ENCODE measurements at places on chromosomes 4 and X.

GRCh38 chr4:4853371-4853823 is 6.1 kb upstream of the MSX1 start:
- DNase-seq: no peak

DNA sequence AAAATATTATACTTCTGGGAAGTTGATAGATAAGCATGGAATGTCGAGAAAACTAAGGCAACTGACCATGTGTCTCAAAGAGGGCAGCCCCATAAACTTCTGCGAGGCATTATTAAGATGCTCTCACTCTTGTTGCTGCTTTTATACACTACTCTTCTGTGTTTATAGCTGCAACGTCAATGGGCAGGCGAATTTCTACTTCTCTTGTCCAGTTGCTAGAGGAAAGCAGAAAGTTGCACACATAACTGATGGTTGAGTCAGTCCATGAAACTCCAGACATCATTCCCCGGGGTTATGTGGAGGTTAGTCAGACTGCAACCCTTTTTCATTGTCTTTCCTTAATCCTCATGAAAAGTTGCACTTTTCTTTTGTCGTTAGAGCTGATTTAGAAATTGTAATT is 39.8 kb downstream of the VCX3B start:
- DNase-seq: no peak

DNA sequence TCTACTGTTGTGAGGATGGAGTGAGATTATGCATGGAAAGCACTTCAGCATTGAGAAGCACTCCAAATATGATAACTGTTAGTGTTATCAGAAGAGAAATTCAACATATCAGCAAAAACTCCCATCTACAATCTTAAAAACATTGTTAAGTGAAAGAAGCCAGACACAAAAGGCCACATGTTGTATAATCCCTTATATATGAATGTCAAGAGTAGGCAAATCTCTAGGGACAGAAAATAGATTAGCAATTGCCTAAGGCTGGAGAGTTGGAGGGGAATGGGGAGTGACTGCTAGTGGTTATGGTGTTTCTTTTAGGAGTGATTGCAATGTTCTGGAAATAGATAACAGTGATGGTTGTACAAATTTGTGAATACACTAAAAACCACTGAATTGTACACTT is 122.5 kb upstream of the LNX1 start:
- DNase-seq: no peak

- DNase-seq: no peak
Measured at GRCh38 chr4:119048446-119048845, 87.2 kb upstream of the MYOZ2 start.

GRCh38 chrX:120377715-120378114 is 15.8 kb downstream of the ATP1B4 start:
- no peak for DNase-seq

GRCh38 chr4:163012816-163013215 is 153.9 kb downstream of the NAF1 start:
- DNase-seq: no peak

DNA sequence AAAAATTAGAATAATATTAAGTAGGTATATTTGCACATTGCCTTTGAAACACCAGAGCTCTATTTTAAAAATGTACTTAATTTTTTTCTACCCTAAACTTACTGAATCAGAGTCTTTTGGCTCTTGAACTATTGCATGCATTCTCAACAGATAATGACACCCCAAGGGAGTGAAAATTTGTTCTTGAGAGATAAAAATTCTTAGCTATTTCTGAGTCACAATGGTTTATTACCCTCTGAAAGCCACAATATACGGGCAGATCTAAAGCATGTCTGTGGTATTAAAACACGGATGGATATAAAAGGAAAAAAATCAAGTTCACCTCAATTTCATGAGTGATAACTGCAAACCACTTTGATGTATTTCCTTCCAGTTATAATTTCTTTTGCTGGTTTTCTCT is 636.3 kb upstream of the FTHL17 start:
- DNase-seq: no peak

GRCh38 chrX:101362757-101363156 is 14.2 kb upstream of the TIMM8A start:
- DNase-seq: no peak

DNA sequence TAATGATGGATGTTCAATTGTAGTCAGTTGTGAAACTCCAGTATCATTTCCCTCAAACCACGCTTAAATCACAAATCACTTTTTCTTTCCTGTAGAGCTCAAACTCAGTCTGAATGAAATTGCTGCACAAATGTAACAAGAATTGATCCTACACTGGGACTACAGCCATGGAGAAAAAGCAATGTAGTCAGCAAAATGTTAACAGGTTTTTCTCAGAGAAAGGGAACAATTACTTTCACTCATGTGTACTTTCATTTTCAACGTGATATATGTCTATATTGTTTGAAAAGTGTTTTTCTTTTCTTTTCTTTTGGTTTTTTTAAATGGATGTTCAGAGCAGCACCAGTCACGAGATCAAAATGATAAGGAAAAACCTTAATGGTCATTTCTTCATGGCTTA is 22.7 kb downstream of the SDAD1 start:
- no peak for DNase-seq

GRCh38 chr4:47929682-47930201 is 15.4 kb upstream of the NFXL1 start:
- DNase-seq: no peak

GRCh38 chr4:98567611-98568010 is 90.8 kb downstream of the TSPAN5 start:
- no peak for DNase-seq

DNA sequence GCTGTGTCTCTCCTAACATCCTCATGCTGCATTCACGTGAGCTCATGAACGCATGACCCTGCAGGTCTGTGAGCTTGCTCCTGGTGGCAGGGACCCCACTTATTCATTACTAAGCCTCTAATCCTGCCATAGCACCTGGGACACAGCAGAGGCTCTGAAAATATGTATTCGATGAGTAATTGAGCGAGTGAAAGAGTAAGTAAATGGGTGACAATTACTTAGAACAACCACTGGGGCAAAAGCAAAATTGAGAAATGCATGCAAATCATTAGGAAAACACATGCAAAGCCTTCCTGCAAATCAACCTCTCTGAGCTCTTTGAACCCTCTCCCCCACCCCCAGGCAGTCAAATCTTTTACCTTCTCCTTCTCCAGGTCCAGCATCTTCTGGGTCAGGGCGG is 23.6 kb upstream of the C4orf50 start:
- no peak for DNase-seq

DNA sequence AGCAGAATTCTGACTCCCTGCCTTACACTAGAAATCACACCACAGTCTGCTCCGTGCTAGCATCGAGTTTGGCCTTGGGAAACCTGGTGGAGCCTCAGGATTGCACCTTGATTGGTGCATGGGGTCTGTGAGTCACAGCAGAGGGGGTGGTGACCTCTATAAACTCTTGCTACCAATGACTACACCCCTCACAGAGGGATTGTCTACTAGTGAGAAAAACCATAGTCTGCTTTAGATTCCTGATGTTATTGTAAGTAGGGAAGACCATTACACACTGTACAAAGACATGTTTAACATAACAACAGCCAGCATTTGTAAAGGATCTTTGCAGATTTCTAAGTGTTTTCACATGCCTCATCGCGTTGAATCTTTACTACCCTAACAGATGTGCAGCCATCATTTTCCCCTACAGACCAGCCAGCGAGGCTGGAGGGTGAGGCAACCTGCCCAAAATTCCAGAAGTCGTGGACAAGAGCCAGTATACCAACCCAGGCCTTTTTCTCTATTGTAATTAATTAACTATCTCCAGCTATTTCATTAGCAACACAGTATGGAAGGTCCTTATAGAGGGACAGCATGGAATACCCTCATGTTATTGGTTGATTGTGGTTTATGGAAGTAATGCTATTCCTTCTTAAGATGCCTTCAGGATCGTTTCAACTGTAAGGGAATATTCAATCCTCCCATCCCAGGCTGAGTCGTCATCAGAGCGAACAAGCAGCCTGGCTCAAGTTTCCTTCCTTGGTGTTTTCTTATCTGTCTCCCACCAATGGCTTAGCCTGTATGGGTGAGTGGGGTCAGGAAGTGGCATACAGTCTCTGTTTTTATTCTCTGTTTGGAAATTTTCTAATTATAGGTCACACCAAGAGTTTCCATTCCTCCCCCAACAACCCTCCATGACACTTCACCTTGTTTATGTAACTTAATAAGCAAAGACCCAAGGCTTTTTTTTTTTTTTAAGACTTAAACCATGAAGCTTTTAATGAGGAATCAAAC is 55.9 kb upstream of the KDR start:
- no peak for DNase-seq

- DNase-seq: no peak
Measured at GRCh38 chr4:90757534-90758060, 630.4 kb downstream of the CCSER1 start.

DNA sequence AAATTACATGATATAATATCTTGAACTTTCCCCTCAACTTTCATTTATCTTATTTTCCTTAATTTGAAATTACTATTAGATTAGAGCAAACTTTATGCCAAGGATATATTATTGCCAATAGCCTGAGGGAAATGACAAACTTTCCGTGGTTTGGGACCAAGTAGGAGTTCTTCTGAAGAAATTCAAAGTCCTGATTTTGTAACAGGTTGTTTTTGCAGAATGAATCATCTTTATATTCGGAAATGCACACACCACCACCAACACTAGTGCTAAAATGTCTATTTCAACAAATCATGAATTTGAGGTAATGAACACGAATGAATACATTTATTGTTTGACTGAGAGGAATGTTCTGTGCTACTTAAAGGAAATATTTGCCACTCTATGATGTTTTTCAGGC is 226.7 kb downstream of the GRIA2 start:
- no peak for DNase-seq

GRCh38 chrX:123236859-123237258 is 52.8 kb downstream of the GRIA3 start:
- DNase-seq: no peak

- DNase-seq: no peak
Measured at GRCh38 chr4:185138161-185138560, 4.9 kb upstream of the SLC25A4 start.

- no peak for DNase-seq
Measured at GRCh38 chr4:121991968-121992367, 40.1 kb upstream of the TRPC3 start.

GRCh38 chr4:169254546-169254983 is 16.2 kb downstream of the SH3RF1 start:
- DNase-seq: no peak

DNA sequence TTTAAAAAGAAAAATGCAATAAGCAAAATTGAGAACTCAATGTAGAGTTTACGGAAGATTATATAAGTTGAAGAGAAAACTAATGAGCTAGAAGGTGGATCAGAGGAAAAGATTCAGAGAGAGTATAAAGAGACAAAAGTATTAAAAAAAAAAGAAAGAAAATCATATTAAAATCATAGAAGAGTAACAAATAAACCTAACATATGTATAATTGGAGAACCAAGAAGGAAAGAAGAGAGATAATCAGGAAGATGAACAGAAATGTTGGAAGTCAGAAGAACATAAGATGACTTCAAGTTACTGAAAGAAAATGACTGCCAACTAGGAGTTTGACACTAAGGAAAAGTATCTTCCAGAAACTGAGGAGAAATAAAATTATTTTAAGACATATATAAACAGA is 34.3 kb upstream of the ANTXR2 start:
- DNase-seq: no peak

DNA sequence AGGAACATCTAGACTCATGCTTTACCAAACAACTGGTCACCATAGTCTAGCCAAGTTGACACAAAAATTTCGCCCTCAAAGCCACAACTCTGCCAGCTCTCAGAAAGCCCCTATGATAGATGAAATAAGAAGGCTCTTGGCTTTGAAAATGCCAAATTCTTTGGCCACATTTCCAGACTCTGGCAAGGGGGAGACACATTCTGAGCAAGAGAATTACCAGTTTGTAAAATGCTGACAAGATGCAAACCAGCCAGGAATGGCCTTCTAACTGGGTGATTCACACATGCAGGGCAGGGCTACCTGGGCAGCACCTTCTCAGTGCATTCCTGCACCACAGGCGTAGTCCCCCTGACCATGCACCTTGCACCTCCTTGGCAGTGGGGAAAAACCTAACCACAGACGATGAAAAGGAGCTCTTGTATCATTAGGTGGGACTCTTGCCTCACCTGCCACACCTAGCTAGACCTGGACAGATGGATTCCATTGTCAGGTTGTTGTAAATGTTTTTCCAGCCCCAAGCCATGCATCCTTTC is 77.4 kb upstream of the CPEB2 start:
- DNase-seq: no peak

- no peak for DNase-seq
Measured at GRCh38 chrX:24014388-24015018, 12.5 kb downstream of the KLHL15 start.

DNA sequence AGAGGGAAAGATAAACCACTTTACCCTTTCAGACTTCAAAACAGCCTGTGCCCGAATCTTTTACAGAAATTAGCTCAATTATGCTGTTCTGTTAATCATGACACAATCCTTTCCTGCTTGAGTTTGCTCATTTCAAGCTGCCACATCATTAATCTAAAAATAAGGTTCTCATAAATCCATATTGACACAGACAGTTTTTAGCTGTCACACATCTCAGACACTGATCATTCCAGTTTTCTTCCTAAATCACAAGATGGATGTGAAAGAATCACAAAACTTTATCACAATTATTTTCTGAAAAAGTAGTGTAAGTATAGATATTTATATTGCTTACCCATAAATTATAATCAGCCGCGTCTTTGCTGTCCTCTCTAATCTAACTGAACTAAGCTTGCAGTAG is 27.9 kb upstream of the AMELX start:
- no peak for DNase-seq

GRCh38 chr4:32073542-32073941 is 1353.4 kb downstream of the PCDH7 start:
- DNase-seq: no peak

- DNase-seq: no peak
Measured at GRCh38 chr4:165369522-165369921, 9.3 kb upstream of the CPE start.

- DNase-seq: no peak
Measured at GRCh38 chr4:101846550-101846949, 56.0 kb downstream of the BANK1 start.

DNA sequence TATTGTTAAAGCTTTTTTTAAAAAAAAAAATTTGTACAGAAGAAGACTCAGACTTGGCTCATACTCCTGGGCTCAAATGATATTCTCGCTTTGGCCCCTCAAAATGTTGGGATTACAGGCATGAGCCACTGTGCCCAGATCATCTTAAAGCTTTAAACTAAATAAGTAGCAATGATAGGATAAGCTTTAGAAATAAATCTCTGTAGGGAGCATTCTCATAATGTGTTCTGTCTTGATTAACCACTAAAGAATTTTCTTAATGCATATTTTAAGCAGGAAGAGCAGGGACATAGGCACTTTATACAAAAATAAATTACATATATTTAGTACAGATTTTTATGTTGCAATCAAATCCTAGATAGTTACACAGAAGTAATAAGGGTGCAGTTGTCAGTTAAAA is 667.2 kb downstream of the GRID2 start:
- DNase-seq: no peak

DNA sequence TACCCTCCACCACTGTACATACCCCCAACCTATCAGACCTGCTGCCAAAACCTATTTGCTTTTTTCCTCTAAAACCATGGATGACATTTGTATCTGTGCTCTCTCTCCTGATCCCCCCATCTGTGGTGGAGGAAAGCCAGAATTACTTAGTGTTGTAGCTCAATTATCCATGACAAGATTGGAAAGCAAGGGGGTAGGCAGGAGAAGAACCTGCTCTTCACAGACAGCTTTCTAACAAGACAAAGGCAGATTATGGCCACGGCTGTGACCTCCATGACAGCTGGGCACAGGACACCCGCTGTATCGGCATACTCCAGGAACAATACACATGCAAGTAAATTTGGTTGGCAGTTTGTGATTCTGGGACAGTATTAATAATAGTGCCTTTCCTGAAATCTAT is 186.7 kb downstream of the ENOX2 start:
- no peak for DNase-seq

- DNase-seq: no peak
Measured at GRCh38 chr4:31059753-31060522, 339.8 kb downstream of the PCDH7 start.
